ENCODE measurements at places on chromosomes 1 and 21. TPM values are rescaled to one million over a fixed set of nuclear protein-coding genes. Genes with fewer than 3 reads are reported as not detected.
A peak's percentile ranks its signal among the peaks of the same experiment; 100 is the strongest.

DNA sequence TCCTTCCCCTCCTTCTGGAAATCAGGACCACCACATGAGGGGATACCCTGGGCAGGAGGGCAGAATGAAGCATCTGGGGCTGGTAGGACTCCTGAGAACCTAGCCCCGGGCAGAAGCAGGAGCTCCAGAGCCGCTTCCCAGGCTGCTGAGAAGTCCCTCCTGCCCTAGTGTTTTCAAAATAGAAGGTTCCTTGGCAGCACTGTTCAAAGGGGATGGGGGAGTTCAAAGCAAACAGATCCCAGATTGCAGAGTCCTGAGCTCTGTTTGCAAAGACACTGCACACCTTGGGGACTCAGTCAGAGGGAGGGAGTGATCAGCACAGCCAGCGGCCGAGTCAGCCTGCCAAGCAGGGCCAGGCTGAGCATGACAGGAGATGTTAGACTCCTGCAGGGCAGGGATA is 177.8 kb downstream of the PTPRU start:
- DNase-seq, result no peak
- no peak overlapping the region for H3K27ac ChIP-seq
- H3K36me3 ChIP-seq, result no peaks in the 10 kb centered on the region
- H3K27me3 ChIP-seq, result no peaks in the 10 kb centered on the region

- H3K36me3 ChIP-seq, result no peaks in the 10 kb centered on the region
- no peak overlapping the region for H3K27ac ChIP-seq
- peaks cover 25% of the 10 kb centered on the region for H3K4me1 ChIP-seq
- H3K27me3 ChIP-seq, result no peaks in the 10 kb centered on the region
- DNase-seq, result peak; percentile 65
- peak overlapping the region; percentile 3 for H3K4me3 ChIP-seq
Measured at GRCh38 chr1:10692401-10693021, 103.9 kb downstream of the CASZ1 start.

- H3K27ac ChIP-seq, result no peak overlapping the region
- no peaks in the 10 kb centered on the region for H3K4me1 ChIP-seq
- H3K36me3 ChIP-seq, result no peaks in the 10 kb centered on the region
- no peak for DNase-seq
- no peak overlapping the region for H3K4me3 ChIP-seq
Measured at GRCh38 chr1:171912509-171913175, 71.3 kb downstream of the DNM3 start.

DNA sequence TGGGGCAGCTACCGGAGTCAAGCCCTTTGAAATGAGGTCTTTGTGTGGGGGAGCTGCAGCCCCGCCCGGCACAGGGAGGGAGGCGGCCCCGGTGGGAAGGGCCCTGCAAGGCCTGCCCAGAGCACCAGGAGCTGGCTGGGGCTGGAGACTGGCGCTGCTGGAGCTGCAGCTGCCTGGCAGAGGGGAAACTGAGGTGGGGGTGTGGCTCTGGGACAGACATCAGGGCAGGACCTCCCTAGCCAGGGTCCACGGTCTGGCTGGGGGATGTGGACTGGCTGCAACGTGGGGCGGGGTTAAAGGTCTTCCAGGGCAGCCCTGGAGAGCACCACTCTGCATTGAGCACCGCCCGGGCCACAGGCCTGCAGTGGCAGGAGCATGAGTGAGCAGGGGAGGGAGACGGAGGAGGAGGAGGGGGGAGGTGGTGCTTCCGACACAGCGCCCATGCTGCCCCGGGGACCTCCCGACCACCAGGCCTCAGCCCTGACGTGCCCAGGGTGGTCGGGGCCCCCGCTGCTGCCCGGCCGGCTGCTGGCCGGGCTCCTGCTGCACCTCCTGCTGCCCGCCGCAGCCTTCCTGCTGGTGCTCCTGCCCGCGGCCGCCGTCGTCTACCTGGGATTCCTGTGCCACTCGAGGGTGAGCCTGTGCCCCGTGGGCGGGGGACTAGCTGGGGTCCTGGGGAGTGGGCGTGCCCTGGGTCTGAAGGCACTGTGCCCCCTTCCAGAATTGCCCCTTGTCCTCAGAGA is 4.8 kb upstream of the ANKRD65 start:
- no peaks in the 10 kb centered on the region for H3K36me3 ChIP-seq
- no peak for DNase-seq
- peaks cover 8% of the 10 kb centered on the region for H3K4me1 ChIP-seq
- no peaks in the 10 kb centered on the region for H3K27me3 ChIP-seq

- H3K36me3 ChIP-seq, result no peaks in the 10 kb centered on the region
- DNase-seq, result no peak
- H3K4me1 ChIP-seq, result no peaks in the 10 kb centered on the region
- H3K27me3 ChIP-seq, result no peaks in the 10 kb centered on the region
- no peak overlapping the region for H3K27ac ChIP-seq
Measured at GRCh38 chr1:222049176-222049575, 307.3 kb upstream of the DUSP10 start.

DNA sequence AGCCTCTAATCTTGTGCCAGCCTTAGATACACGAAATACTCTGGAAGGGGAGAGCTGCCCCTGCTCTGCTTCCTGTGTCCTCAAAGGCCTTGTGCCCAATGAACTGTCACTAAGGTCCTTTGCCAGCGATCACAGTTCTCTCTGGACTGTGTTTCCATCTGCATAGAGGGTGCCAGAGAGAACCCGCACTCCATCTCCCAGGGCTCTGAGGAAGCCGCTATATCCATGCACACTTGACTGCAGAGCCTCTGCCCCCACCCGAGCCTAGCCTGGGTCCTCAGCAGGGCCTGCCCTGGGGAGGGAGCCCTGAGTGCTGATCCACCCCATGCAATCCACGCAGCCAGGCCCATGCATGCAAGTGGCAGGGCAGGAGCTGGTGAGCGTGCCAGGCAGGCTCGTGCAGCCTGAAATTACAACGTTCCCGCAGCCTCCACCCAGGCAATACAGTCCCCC is 30.6 kb upstream of the KIF21B start:
- no peak overlapping the region for H3K27ac ChIP-seq
- no peak overlapping the region for H3K4me3 ChIP-seq
- H3K36me3 ChIP-seq, result no peaks in the 10 kb centered on the region
- no peaks in the 10 kb centered on the region for H3K27me3 ChIP-seq

GRCh38 chr1:76035053-76035452 is 39.5 kb upstream of the ST6GALNAC3 start:
- H3K27ac ChIP-seq, result no peak overlapping the region
- H3K36me3 ChIP-seq, result no peaks in the 10 kb centered on the region

DNA sequence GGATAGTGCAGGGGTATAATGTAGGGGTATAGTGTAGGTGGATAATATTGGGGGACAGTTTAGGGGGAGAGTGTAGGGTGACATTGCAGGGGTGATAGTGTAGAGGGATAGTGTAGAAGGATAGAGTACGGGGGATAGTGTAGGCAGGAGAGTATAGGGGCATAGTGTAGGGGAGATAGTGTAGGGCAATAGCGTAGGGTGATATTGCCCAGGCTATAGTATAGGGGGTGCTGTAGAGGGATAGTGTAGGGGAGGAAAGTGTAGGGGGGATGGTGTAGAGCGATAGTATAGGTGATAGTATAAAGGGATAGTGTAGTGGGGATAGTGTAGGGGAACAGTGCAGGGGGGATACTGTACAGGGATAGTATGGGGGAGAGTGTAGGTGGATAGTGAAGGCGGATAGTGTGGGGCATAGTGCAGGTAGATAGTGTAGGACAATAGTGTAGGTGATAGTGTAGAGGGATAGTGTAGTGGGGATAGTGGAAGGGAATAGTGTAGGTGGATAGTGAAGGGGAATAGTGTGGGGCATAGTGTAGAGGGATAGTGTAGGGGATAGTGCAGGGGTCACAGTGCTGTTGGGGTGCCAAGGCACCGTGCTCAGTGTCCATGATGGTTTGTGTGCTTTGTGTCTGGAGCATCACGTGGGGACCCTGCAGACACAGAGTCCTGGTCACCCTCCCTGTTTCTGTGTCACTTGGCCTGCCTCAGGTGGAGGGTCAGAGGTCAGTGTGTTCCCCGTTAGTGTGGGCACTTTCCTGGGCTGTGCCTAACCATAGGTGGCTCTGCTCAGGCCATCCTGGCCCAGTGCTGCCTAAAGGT is 10.5 kb upstream of the ARF1 start:
- no peaks in the 10 kb centered on the region for H3K4me1 ChIP-seq
- no peaks in the 10 kb centered on the region for H3K27me3 ChIP-seq
- no peaks in the 10 kb centered on the region for H3K36me3 ChIP-seq
- no peak overlapping the region for H3K4me3 ChIP-seq

DNA sequence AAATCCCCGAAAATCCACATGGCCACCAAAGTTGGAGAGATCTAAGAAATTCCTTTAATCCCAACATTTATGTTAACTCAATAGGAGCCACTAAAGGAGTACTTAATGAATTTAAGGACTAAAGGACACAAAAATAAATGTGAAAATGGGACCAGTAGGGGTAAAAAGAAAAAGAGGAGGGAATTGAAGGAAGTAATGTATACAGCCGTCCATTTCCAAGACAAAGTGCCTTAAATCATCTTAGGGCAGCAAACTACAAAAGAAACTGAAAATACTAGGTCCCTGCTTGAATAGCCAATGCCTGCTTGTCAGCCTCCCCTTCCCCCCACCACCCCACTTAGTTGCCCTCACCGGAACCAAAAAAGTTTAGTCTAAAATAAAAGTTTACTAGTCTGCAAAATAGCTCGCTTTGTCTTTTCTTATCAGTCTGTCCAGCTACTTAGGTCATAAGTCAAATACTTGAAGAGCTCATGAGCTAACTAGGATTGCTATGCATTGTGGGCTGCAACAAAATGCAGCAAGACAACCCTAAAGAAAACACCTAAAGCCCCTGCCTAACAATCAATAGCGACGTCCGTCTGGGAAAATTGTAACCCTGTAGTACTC is 66.3 kb upstream of the TLR5 start:
- no peaks in the 10 kb centered on the region for H3K4me1 ChIP-seq
- H3K27ac ChIP-seq, result no peak overlapping the region
- H3K36me3 ChIP-seq, result no peaks in the 10 kb centered on the region

GRCh38 chr1:230972855-230973271 is 5.8 kb downstream of the TTC13 start:
- H3K27me3 ChIP-seq, result no peaks in the 10 kb centered on the region
- H3K36me3 ChIP-seq, result peaks cover 18% of the 10 kb centered on the region
- DNase-seq, result peak; percentile 53
- peaks cover 66% of the 10 kb centered on the region for H3K4me1 ChIP-seq
- H3K27ac ChIP-seq, result peak overlapping the region; percentile 80

DNA sequence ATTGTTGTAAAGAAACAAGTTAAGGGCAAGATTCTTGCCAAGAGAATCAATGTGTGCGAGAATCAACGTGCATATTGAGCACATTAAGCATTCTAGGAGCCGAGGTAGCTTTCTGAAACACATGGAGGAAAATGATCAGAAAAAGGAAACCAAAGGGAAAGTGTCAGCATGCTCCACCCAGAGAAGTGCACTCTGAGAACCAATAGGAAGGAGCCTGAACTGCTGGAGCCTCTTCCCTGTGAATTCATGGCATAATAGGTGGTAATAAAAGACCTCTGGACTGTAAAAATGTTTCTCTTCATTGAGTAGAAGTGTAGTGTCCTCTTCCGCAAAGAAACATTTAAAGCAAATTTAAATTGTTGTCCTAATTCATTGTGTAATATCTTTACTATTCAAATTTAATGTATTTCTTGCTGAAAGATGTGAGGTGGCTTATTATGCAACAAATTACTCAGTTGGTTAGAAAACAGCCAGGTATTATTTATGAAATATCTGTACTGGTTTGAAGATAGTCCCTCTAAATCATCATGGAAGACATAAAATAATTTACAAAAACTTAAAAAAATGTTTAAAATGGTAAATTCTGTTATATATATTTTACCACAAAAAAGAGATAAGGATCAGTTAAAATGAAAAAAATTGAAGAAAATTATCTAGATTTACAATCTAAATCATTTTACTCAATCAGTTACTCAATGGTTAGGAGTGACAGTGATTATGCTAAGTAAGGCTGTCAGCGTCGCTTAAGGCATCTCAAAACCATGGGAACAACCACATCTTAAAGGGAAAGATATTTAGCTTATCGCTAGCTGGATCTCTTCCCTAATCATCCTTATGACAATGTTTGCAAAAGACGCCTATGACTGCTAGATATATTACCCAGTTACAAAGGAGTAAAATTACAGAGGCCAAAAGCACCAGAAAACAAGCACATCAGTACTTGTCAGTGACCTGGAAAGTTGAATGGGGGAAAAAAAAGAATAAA is 31.3 kb downstream of the NVL start:
- H3K27ac ChIP-seq, result no peak overlapping the region
- no peaks in the 10 kb centered on the region for H3K4me1 ChIP-seq
- H3K4me3 ChIP-seq, result no peak overlapping the region
- DNase-seq, result no peak

DNA sequence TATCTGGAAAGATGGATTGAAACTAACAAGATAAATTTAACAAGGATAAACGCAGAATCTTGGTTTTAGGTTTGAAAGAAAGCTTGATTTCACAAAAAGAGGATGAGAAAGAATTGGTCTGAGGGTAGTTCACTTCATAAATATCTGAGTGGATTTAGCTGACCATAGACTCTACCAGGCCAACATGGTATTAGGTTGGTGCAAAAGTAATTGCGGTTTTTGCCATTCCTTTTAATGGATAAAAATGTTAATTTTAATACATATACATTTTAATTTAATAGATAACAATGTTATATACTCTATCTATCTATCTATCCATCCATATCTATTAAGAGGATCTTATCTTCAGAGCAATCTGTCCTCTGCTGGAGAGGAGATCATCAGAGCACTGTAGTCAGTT is 70.2 kb upstream of the PLXNA2 start:
- H3K27me3 ChIP-seq, result peaks cover 2% of the 10 kb centered on the region
- no peak overlapping the region for H3K4me3 ChIP-seq
- H3K36me3 ChIP-seq, result no peaks in the 10 kb centered on the region
- no peak for DNase-seq
- no peaks in the 10 kb centered on the region for H3K4me1 ChIP-seq

GRCh38 chr1:204583909-204584632 is 67.9 kb downstream of the MDM4 start:
- no peaks in the 10 kb centered on the region for H3K27me3 ChIP-seq
- DNase-seq, result no peak
- no peaks in the 10 kb centered on the region for H3K36me3 ChIP-seq
- H3K4me3 ChIP-seq, result no peak overlapping the region

GRCh38 chr1:221511797-221512196 is 230.1 kb downstream of the DUSP10 start:
- H3K36me3 ChIP-seq, result no peaks in the 10 kb centered on the region
- no peak overlapping the region for H3K4me3 ChIP-seq
- no peaks in the 10 kb centered on the region for H3K27me3 ChIP-seq
- no peak for DNase-seq
- no peaks in the 10 kb centered on the region for H3K4me1 ChIP-seq
- no peak overlapping the region for H3K27ac ChIP-seq

GRCh38 chr1:61904354-61904753 is 162.1 kb downstream of the PATJ start:
- H3K4me3 ChIP-seq, result no peak overlapping the region
- DNase-seq, result no peak
- no peaks in the 10 kb centered on the region for H3K4me1 ChIP-seq
- no peaks in the 10 kb centered on the region for H3K27me3 ChIP-seq
- H3K27ac ChIP-seq, result no peak overlapping the region
- H3K36me3 ChIP-seq, result peaks cover 22% of the 10 kb centered on the region

- no peaks in the 10 kb centered on the region for H3K27me3 ChIP-seq
- no peaks in the 10 kb centered on the region for H3K36me3 ChIP-seq
- no peaks in the 10 kb centered on the region for H3K4me1 ChIP-seq
- no peak for DNase-seq
- H3K27ac ChIP-seq, result no peak overlapping the region
- H3K4me3 ChIP-seq, result no peak overlapping the region
Measured at GRCh38 chr1:207115269-207115668, 11.2 kb downstream of the C4BPA start.

STPG1 gene
- total RNA-seq, result 3.4 TPM

KCNC4 gene
- 16.4 TPM for total RNA-seq

DESI2 gene
- 21.1 TPM for total RNA-seq

LCE2A gene
- not detected for total RNA-seq

FCGR3B gene
- not detected for total RNA-seq

C1orf105 gene
- total RNA-seq, result not detected

ATAD3C gene
- 3.4 TPM for total RNA-seq

KANK4 gene
- total RNA-seq, result not detected

Data from CD4-positive, CD25-positive, alpha-beta regulatory T cell (primary cell).